ENCODE measurements at places on chromosomes 5 and 9. TPM values are rescaled to one million over a fixed set of nuclear protein-coding genes. Genes with fewer than 3 reads are reported as not detected.

SPINK7 gene
- not detected for total RNA-seq

GRCh38 chr9:112002131-112002846 is 105.7 kb downstream of the UGCG start:
- no peak for DNase-seq

DNA sequence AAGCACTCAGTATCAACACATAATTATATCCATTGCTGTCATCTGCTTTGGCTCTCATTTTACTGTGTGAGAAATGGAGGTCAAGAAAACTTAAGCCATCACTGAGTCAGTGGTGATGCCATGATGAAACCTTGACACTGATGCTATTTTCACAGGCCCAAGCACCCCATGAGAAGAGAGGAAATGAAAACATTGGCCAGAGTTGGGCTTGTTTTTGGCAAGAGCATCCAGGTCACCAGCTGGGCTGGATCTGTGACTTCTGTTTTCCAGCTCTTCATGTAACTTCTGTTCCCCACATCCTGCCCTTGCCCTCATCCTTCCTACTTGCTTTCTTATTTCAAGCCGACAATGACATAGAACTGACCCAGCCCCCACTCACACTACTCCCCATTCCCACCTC is 10.0 kb downstream of the LCP2 start:
- DNase-seq, result peak; percentile 78

GRCh38 chr9:125176636-125177035 is 13.0 kb downstream of the PPP6C start:
- no peak for DNase-seq

- no peak for DNase-seq
These were observed 28.5 kb upstream of the AKNA start for GRCh38 chr9:114416290-114416689.

GRCh38 chr9:8653855-8654254 is 854.3 kb upstream of the DMAC1 start:
- no peak for DNase-seq

OR1J2 gene
- total RNA-seq, result not detected

GRCh38 chr5:29042152-29042551 is 2003.8 kb upstream of the CDH9 start:
- DNase-seq, result no peak
